ENCODE measurements at places on chromosomes 3 and 15.

GRCh38 chr3:184598574-184598927, 37.0 kb downstream of the EPHB3 start:
- DNase-seq: no peak

GRCh38 chr3:157443905-157444796, 7.5 kb downstream of the PTX3 start:
- no peak for DNase-seq

DNA sequence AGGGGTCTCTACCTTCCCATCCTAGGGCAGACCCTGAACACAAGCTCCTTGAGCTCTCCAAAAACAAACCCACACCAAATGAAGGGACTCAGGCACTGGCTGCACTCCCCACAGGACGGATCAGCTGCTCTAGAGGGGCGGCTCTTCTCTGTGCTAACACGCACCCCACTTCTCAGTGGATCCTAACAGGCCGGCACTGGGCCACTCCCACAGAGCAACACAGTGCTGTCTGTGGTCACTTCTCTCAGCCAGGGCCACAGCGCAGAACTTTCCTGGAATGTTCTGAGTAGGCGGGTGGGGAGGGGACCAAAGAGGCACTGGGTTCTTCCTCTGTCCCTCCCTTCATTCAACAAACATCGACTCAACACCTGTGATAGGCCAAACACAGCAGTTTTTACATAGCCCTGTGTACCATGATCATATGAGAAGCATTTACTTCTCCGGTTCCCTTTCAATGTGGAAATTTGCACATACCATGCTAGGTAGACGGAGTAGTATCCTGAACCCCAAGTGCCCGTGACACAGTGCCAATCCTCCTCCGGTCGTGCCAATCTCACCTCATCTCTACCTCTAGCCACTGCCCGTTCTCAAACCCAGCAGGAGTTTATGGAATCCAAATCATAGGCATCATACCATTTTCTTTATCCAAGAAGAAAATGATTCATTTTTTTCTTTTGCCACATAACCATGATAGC, 98.1 kb downstream of the LRIG1 start:
- no peak for DNase-seq

- no peak for DNase-seq
Measured at GRCh38 chr3:171186817-171187500, 160.4 kb upstream of the SLC2A2 start.

GRCh38 chr15:37122703-37123102, 22.4 kb upstream of the MEIS2 start:
- no peak for DNase-seq

- DNase-seq: no peak
Measured at GRCh38 chr3:4906107-4906621, 73.1 kb upstream of the BHLHE40 start.

GRCh38 chr3:66989860-66990696, 8.0 kb upstream of the KBTBD8 start:
- DNase-seq: no peak

DNA sequence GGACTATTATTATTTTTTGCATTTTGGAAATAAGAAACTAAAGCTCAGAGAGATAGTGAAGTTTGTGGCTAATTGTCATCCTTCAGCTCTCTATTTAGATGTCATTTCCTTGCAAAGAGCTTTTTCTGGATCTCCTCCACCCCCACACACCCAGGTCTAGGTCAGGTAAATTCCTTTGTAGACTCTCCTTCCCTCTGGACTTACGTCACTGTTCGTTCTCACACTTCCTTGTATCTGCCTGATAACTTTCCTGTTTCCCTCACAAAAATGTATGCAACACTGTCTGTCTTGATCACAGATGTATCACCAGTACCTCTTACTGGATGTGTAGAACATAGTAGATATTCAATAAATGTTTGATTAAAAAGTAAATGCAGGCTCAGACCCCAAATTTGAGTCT, 6.1 kb upstream of the MB21D2 start:
- DNase-seq: no peak

- no peak for DNase-seq
Measured at GRCh38 chr3:188727052-188727451, 444.7 kb upstream of the TPRG1 start.

DNA sequence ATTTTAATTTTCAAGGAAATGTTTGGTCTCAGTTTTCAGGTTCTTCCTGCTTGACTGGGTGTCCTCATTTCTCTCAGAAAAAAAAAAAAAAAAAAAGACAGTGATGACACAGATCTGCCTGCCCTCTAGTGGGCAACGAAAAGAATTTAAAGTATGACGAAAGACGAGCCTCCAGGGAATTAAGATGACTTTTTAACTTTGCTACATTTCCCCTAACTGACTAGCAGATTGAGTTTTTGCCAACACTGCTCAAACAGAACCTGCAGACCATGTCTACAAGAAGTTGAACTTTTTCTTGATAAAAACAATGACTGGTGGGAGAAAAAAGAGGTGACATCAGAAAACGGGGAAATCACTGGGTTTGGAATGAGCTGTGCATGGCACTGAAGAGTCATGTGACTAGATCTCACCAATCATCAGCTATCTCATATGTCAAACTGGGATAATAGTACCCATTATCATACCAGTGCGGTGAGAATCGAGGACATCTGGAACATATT, 40.8 kb downstream of the EOMES start:
- no peak for DNase-seq

DNA sequence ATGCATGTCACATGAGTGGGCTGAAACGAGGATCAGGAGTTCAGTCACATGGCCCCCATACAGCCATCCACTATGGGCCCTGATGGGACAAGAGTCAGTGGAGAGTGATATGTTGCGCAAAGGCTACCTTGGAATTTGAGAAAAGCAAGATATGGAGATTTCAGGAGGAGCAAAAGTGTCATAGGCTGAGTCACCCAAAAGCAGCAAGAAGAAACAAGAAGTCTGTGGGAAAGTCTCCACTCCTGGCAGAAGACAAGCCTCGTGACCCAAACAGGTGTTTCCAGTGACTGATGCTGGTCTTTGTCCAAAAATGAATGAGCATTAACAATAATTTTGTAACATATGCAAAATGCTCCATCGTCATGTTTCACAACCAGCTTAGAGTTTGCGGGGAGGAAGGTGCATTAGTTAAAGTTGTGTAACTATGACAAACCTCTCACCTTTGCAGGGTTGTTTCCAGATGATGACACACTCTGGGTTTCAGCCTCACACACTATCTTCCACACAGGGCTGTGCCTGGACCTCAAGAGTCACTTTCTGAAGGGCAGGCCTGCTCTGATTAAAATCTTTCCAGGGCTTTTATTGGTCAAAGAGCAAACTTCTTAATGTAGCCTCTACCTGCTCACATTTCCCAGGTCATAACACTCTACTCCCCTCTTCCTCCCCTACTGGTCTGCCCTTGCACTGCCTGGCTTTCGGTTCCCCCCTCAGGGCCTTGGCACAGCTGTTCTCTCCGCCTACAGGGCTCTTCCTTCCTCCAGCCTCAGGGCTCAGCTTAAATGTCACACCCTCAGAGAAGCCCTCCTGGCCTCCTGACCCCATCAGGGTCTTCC, 3.9 kb upstream of the DNASE1L3 start:
- no peak for DNase-seq

- peak; percentile 63 for DNase-seq
Measured at GRCh38 chr3:127135241-127136023, 57.5 kb upstream of the PRR23E start.

GRCh38 chr3:74630602-74631001, 16.1 kb upstream of the CNTN3 start:
- DNase-seq: no peak

DNA sequence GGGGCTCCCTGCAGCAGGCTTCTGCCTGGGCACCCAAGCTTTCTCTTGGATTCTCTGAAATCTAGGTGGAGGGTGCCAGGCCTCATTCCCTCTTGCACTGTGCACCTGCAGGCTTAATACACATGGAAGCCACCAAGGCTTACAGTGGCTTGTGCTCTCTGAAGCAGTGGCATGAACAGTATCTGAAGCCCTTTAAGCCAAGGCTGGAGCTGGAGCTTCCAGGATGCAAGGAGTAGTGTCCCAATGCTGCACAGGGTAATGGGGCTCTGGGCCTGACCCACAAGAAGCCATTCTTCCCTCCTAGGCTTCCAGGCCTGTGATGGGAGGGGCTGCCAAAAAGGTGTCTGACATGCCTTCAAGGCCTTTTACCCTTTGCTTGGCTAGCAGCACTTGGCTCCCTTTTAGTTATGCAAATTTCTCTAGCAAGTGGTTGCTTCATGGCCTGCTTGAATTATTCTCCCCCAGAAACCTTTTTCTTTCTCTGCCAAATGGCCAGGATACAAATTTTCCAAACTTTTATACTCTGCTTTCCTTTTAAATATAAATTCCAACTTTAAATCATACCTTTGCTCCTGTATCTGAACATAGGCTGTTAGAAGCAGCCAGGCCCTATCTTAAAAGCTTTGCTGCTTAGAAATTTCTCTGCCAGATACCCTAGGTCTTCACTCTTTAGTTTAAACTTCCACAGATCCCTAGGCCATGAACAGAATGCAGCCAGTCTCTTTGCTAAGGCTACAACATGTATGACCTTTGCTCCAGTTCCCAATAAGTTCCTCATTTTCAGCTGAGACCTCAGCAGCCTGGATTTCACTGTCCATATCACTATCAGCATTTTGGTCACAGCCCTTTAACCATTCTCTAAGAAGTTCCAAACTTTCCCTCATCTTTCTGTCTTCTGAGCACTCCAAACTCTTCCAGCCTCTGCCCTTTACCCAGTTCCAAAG, 201.1 kb upstream of the LRRFIP2 start:
- DNase-seq: no peak

GRCh38 chr3:181383201-181383600, 328.5 kb upstream of the SOX2 start:
- no peak for DNase-seq

- no peak for DNase-seq
Measured at GRCh38 chr3:16332904-16333426, 68.0 kb downstream of the OXNAD1 start.

- no peak for DNase-seq
Measured at GRCh38 chr3:13025090-13025489, 48.1 kb downstream of the IQSEC1 start.

GRCh38 chr15:56244811-56245576, 1.3 kb upstream of the RFX7 start:
- DNase-seq: peak; percentile 7

GRCh38 chr15:96331945-96332636, 1.6 kb downstream of the NR2F2 start:
- DNase-seq: no peak

- DNase-seq: no peak
Measured at GRCh38 chr3:113051787-113052186, 61.0 kb downstream of the GTPBP8 start.

- peak; percentile 15 for DNase-seq
Measured at GRCh38 chr3:152583963-152584362, 251.0 kb upstream of the P2RY1 start.

DNA sequence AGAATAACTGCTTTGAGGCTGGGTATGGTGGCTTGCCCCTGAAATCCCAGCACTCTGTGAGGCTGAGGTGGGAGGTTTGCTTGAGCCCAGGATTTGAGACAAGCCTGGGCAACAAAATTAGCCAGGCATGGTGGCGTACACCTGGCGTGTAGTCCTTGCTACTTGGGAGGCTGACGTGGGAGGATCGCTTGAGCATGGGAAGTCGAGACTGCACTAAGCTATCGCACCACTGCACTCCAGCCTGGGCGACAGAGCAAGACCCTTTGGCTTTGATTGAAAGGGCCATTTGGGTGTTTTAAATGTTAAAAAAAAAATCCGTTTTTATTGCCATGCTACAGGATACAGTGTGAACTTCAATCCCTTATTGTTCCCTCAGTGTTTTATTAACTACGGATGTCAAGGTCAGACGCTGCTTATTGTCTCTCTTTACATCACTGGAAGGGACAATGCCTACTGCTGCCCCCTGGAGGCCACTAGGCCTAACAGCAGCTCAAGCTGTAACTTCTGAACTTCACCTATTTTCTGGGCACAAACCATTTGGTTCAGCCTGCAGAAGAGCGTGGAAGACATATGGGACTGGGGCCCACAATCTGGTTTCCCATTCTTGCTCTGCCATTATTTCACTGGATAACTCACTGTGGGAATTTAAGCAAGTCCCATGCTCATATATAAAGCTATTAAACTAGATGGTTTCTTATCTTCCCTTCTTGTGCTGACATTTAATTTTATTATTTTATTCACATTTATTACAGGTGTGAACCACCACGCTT, 15.3 kb upstream of the IREB2 start:
- DNase-seq: peak; percentile 59

GRCh38 chr3:11379824-11380701, 107.9 kb downstream of the ATG7 start:
- DNase-seq: no peak

DNA sequence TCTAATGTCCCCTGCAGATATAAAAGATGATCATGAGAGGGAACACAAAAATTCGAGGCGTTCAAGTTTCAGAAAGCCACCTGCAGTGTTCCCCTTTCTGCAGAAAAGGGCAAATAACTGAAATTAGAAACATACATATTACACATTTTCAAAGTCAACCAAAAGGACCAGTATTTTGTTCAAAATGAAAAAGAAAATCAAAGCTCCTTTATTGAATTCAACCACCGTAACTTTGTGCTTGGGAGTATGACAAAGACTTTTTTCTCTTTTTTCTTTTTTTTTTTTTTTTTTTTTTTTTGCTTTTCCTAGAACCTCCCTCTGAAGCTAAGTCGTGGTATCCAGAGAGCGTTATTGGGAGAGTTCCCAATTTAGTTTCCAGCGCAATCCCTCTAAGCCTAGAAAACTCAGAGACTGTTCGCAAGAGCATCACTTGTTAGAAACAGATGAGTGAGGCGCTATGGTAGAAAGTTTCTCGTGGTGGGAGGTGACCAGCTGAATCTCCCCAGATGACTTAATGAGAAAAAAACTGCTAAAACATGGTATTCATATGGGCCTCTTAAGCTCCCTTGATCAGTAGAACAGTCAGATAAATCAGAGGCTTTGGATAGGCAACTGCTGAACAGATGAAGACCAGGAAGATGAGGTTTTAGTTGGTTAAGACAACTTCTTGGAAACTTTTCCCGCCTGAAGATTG, 77.4 kb downstream of the MB21D2 start:
- no peak for DNase-seq

- DNase-seq: no peak
Measured at GRCh38 chr3:45946875-45947274, 3.6 kb downstream of the CXCR6 start.

DNA sequence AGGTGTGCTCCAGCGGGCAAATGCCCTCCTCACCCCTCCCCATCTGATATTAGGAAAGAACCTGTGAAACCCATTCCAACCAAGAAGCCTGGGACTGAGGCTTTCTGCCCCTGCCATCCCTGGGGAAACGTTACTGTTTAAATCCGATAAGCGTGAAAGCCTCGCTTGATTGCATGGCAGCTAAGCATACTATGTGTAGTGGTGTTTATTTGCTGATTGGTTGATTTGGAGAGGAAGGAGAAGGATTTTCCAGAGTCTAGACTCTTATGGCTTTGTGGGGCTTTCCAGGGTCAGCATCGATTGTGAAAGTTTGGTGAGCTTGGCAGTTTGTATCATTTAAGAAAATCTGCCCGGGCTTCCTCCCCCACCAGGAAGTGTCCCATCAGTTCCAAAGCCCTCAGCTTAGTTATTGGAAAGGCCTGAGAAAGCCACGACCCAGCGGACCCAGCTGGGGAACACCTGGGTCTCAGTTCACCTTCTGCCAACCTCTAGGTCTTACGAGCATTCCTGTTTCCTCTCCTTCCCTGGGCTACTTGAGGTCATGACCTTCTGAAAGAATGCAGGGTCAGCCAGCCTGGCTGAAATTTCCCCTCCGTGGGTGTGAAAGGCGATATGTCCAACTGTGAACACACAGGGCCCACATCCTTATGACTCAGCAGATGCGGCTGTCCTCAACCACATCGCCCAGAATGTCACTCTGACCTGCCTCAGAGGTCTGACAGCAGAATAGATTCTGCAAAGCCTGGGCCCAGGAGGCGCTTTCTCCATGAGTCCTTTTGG, 62.8 kb upstream of the HERC1 start:
- DNase-seq: no peak

GRCh38 chr3:185021256-185021655, 131.6 kb downstream of the C3orf70 start:
- no peak for DNase-seq
